IMR-90 (cell line): ENCODE measurements at places on chromosomes 12 and 14.

GRCh38 chr12:24200010-24200409 is 250.5 kb upstream of the SOX5 start:
- H3K4me1 ChIP-seq: peaks cover 10% of the 10 kb centered on the region
- H3K4me3 ChIP-seq: no peak overlapping the region
- H3K27ac ChIP-seq: no peak overlapping the region
- H3K27me3 ChIP-seq: no peaks in the 10 kb centered on the region

DNA sequence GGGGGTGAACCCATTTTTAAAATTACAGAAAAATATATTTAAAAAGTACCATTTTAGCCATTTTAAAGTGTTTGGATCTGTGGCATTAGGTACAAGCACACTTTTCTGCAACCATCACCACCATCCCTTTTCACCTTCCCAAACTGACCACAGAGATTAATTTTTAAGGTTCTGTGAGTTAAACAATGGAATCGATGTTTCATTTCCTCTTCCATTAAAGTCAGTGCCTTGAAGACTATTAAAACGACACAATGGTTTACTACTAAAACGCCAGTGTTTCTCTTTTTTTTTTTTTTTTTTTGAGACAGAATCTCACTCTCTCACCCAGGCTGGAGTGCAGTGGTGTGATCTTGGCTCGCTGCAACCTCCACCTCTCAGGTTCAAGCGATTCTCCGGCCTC is 78.1 kb upstream of the GPR68 start:
- H3K27ac ChIP-seq: no peak overlapping the region
- no peaks in the 10 kb centered on the region for H3K36me3 ChIP-seq
- peaks cover 24% of the 10 kb centered on the region for H3K27me3 ChIP-seq
- H3K4me3 ChIP-seq: no peak overlapping the region
- no peaks in the 10 kb centered on the region for H3K4me1 ChIP-seq

- H3K4me1 ChIP-seq: 0 out of 2 replicates have a peak, but pooled peaks cover 2% of the 10 kb centered on the region
- H3K27me3 ChIP-seq: peaks cover 9% of the 10 kb centered on the region
- peak; percentile 60 for DNase-seq
- H3K4me3 ChIP-seq: no peak overlapping the region
- H3K36me3 ChIP-seq: peaks cover 4% of the 10 kb centered on the region
- H3K27ac ChIP-seq: no peak overlapping the region
Observed at GRCh38 chr12:107684029-107684795, 1.4 kb upstream of the PWP1 start.

DNA sequence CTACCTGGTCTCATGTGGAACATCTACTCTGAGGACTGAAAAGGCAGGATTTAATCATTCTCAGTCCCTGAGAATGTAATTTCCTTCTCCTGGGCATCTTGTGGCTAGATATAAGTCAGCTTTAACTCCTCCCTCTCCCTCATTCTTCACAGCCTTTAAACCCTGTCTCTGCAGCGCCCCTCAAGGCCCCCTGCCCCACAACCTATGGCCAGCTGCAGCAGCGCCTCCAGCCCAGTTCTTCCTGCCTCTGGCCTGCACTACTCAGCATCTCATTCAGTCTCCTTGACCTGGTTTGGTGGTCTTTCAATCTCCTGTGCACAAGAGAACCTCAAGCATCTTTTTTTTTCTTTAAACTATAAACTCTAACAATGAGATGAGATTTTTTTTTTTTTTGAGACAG is 29.3 kb downstream of the NCKAP5L start:
- no peaks in the 10 kb centered on the region for H3K27me3 ChIP-seq
- no peaks in the 10 kb centered on the region for H3K4me1 ChIP-seq
- no peak for DNase-seq
- H3K4me3 ChIP-seq: no peak overlapping the region

DNA sequence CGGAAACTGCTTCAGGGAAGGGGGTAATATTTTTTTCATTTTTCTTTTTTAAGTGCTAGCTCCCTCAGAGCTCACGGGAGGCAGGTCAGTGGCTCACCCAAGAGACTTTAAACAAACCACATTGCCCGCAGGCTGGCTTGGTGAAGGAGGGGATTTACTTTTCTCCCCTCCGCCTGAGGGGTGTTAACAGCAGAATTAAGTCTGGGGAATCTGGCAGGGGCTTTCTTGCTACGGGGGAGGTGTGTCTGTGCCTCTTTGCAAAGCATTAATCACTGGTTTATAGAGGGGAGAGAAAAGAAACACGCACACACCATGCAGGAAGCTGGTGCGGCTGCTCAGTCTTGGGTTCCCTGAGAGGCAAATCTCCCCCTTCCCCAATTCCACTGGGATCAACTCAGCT is 26.2 kb upstream of the TBX3 start:
- peaks cover 3% of the 10 kb centered on the region for H3K27me3 ChIP-seq
- DNase-seq: no peak
- H3K4me3 ChIP-seq: no peak overlapping the region

- H3K36me3 ChIP-seq: peaks cover 16% of the 10 kb centered on the region
- peak; percentile 61 for DNase-seq
- peak overlapping the region; percentile 66 for H3K27ac ChIP-seq
- H3K27me3 ChIP-seq: no peaks in the 10 kb centered on the region
Observed at GRCh38 chr12:52082026-52082668, 2.6 kb downstream of the SMIM41 start.

- H3K27ac ChIP-seq: no peak overlapping the region
- no peaks in the 10 kb centered on the region for H3K4me1 ChIP-seq
- H3K27me3 ChIP-seq: peaks cover 2% of the 10 kb centered on the region; the same call in 1 of the 2 replicates
- no peak for DNase-seq
- no peak overlapping the region for H3K4me3 ChIP-seq
Observed at GRCh38 chr12:51522696-51523095, 68.3 kb upstream of the SCN8A start.

GRCh38 chr12:67433385-67434175 is 164.4 kb downstream of the CAND1 start:
- no peak overlapping the region for H3K4me3 ChIP-seq
- H3K27me3 ChIP-seq: no peaks in the 10 kb centered on the region
- H3K36me3 ChIP-seq: no peaks in the 10 kb centered on the region
- H3K4me1 ChIP-seq: peaks cover 15% of the 10 kb centered on the region
- peak overlapping the region; percentile 51; the same call in 1 of the 2 replicates for H3K27ac ChIP-seq
